ENCODE measurements at places on chromosomes 7 and 10. TPM values are rescaled to one million over a fixed set of nuclear protein-coding genes. Genes with fewer than 3 reads are reported as not detected.

ASCC1 gene
- total RNA-seq, result 35.2 TPM

GPR15LG gene
- 0.36 TPM for total RNA-seq

SGPL1 gene
- total RNA-seq, result 47.5 TPM

FXYD4 gene
- not detected for total RNA-seq

LIPN gene
- not detected for total RNA-seq

CARD11 gene
- total RNA-seq, result 0.27 TPM

CDC14C gene
- total RNA-seq, result not detected

AEBP1 gene
- 11.3 TPM for total RNA-seq

MALRD1 gene
- 2.3 TPM for total RNA-seq

C10orf53 gene
- total RNA-seq, result 0.18 TPM

CLDN3 gene
- total RNA-seq, result 0.36 TPM

CALCR gene
- total RNA-seq, result 0.45 TPM

ECD gene
- 25.7 TPM for total RNA-seq

VENTX gene
- total RNA-seq, result 0.09 TPM

IL6 gene
- total RNA-seq, result not detected

TTYH3 gene
- total RNA-seq, result 60.5 TPM

PODXL gene
- total RNA-seq, result 17.1 TPM

APBB1IP gene
- 1.6 TPM for total RNA-seq

OPALIN gene
- not detected for total RNA-seq

SFTPA1 gene
- 4.4 TPM for total RNA-seq

SERPINE1 gene
- total RNA-seq, result 0.27 TPM

RNF32 gene
- total RNA-seq, result 1.4 TPM

ADAM8 gene
- 1.6 TPM for total RNA-seq

NEUROD6 gene
- total RNA-seq, result 35.3 TPM

ABCB1 gene
- total RNA-seq, result 10.4 TPM

CCDC6 gene
- total RNA-seq, result 35.4 TPM

SLC12A9 gene
- 24.4 TPM for total RNA-seq

HEPACAM2 gene
- 0.18 TPM for total RNA-seq

BAG3 gene
- 3.2 TPM for total RNA-seq

ITGA8 gene
- total RNA-seq, result 19.8 TPM

PNLIPRP3 gene
- not detected for total RNA-seq

ABCF2 gene
- total RNA-seq, result 18.9 TPM

CCZ1B gene
- total RNA-seq, result 132 TPM

MKLN1 gene
- 72.7 TPM for total RNA-seq

PGAM2 gene
- total RNA-seq, result 13.0 TPM

SPDYE8 gene
- total RNA-seq, result not detected

PDZD7 gene
- 5.9 TPM for total RNA-seq

CLRN3 gene
- 0.27 TPM for total RNA-seq
